Hematopoietic multipotent progenitor cell (in vitro differentiated cells): ENCODE measurements at places on chromosomes 1 and 21. TPM values are rescaled to one million over a fixed set of nuclear protein-coding genes. Genes with fewer than 3 reads are reported as not detected.

Gene G0S2
- 5.1 TPM for total RNA-seq

Gene ZC3H12A
- total RNA-seq = 21.3 TPM

DNA sequence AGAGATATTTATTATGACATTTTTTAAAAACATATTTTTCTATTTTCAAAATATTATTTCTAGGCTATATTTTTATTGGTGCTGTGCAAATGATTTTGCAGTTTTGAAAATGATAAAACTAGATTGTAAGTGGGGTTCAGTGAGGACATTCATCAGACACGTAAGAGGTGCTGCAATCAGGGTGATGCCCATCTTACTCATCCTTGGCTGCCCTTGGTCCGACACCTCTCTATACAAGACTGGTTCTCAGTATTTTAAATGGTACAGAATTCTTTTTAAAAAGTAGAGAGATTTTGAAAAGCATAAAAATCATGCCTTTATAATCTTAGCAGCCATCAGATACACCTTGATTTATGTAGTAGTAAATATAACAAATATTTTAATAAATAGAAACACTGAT lies 24.0 kb downstream of the HENMT1 start:
- no peak for DNase-seq

Gene HEYL
- 1.6 TPM for total RNA-seq

GRCh38 chr1:19828546-19828945 lies 13.5 kb upstream of the RNF186 start:
- DNase-seq = no peak

DNA sequence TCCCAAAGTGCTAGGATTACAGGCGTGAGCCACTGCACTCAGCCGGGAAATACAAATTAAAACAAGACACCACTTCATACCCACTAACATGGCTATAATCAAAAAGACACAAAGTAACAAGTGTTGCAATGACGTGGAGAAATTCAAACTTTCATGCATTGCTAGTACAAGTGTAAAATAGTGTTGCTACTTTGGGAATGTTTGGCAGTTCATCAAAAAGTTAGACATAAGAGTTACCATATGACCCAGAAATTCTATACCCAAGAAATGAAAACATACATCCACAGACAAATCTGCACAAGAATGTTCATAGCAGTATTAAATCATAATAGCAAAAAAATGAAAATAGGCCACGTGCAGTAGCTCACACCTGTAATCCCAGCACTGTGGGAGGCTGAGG lies 16.4 kb downstream of the FOXJ3 start:
- DNase-seq = no peak

Gene OLIG1
- 0.27 TPM for total RNA-seq

GRCh38 chr21:14236180-14236579 lies 20.2 kb downstream of the RBM11 start:
- DNase-seq = no peak

Gene GRIK1
- not detected for total RNA-seq

DNA sequence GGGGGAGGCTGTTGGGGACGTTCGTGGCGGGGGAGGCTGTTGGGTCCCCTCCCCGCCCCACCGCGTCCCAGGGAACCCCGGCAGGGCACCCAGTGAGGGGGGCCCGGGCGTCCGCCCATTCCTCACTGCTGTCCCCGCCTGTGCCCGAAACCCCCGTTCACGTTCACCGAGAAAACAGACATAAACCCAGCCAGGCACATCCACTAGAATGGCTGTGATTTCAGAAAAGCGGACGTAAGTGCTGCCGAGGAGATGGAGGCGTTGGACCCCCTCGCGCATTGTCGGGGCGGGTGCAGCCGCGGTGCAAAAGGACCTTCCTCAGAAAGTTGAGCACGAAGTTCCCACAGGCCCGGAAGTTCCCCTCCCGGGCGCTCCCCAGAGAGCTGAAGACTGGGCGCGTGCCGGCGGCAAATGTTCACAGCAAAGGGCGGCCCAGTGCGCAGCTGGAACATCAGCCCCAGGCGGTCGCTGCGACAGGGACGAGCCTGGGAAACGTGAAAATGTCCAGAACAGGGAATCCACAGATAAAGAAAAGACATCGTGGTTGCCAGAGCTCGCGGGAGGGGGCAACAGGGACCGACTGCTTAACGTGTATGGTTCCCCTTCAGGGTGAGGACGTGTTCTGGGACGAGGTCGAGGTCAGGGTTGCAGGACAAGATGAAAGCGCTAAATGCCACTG lies 18.5 kb upstream of the SAMD11 start:
- DNase-seq = no peak

Gene MYCBP
- total RNA-seq = 8.6 TPM

DNA sequence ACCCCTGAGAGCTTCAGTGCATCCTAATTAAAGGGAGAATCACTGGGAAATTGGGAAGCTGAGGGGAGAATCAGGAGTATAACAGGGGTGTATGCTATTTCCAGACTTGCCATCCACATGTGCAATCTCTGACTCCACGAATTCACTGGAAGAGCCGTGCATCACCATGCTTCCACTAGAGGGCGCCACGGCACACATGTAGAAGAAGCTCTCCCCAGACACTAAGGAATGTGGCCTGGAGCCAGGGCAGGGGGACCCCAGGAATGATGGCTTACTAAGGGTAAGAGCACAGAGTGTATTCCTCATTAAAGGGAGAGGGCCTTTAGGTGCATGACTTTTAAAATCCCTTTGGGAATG lies 81.5 kb downstream of the ABCA4 start:
- DNase-seq = peak; percentile 17

Gene RASAL2
- total RNA-seq = 5.4 TPM

- peak; percentile 24 for DNase-seq
Measured at GRCh38 chr1:207058878-207059867, 6.1 kb downstream of the PFKFB2 start.

DNA sequence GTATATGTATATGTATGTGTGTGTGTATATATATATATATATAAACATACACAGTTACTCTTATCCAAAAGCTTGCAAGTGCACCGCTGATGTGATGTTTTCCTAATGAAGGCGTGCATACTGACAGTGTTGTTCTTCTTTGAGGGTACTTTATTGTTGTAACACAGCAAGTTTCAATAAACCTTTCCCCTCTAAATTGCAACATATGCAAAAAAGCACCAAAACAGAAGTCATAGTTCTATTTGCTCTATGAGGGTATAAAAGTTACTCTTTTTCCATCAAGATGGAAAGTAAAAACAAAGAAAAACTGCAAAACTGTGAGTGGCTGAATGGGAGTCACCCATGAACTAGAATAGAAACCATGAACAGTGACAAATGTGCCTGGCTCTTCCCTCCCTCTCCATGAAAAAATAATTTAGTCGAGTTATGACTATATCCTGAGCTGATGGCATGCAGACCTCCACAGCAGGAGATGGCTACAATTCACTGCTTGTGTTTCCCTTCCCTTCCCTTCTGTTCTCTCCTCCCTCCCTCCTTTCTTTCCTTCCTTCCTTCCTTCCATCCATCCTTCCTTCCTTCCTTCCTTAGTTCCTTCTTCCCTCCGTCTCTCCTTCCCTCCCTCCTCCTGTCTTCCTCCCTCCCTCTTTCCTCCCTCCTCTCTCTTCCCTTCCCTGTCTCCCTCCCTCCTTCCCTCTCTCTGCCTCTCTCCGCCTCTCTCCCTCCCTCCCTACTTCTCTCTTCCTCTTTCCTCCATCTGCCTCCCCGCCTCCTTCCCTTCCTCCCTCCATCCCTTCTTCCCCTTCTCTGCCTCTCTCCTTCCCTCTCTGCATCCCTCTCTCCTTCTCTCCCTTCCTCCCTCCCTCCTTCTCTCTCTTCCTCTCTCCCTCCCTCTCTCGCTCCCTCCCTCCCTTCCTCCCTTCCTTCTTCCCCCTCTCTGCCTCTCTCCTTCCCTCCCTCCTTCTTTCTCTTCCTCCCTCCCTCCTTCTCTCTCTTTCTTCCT lies 220.7 kb upstream of the POU3F1 start:
- DNase-seq = no peak

DNA sequence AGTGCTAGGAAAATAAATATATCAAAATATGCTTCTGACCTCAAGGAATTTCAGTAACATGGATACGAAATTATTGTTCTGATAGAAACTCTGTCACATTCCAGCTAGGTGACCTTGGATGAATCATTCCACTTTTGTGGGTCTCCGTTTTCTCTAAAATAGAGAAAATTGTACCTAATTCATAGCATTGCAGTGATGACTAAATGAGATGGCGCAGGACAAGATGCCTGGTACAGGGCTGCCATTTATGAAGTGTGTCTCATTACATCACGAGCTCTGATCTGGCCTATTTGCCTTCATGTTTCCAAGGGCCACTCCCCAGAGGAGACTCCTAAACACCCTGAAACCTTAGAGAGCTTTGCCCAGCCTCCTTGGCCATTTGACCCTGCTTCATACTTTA lies 480.0 kb upstream of the USP24 start:
- no peak for DNase-seq

DNA sequence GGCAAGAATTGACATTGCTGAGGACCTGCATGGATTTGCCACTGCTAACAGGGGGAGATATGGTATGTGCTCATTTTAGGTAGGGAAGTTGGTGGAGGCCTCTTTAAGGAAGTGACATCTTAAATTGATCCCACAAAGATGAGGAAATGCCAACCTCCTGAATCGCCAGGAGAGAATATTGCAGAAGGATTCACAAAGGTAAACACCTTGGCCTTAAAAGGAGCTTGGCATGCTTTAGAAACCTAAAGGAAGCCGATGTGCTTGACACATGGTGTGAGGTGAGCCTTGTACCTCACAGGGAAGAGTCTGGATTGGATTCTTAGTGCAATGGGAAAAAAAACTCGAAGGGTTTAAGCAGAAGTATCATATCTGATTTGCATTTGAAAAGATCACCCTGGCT lies 470.5 kb upstream of the DAB1 start:
- no peak for DNase-seq

Gene ESPN
- 0.27 TPM for total RNA-seq

GRCh38 chr1:19349999-19350398 lies 37.9 kb downstream of the SLC66A1 start:
- no peak for DNase-seq

- DNase-seq = no peak
Measured at GRCh38 chr1:195328102-195328501, 1280.1 kb downstream of the KCNT2 start.

Gene OR2L13
- 3.8 TPM for total RNA-seq

DNA sequence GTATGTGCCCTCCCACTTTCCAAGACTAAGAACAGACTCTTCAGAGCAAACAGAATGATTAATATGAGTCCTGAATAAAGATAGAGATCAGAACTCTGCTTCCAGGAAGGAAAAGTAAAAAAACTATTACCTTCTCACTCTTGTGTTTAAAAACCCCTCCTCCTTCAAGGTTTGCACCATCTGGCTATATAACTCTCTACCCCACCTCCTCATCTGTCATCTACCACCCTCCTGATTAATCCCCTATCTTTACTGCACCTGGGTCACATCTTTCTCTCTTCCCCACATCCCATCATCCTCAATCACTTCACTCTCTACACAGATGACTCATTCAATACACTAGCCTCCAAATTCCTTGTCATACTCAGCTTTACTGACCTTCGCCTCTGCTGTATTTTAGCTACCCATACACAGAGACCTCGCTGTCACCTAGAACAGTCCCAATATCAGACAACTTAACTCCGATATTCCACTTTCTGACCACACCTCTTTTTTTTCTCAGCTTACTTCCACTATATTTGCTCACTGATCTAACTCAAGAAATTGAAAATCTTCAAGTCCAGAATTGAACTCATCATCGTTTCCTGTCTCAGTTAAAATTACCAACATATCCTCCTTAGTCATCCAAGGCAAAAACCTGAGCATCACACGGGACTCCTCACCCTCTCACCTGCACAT lies 3.7 kb downstream of the SCMH1 start:
- no peak for DNase-seq

DNA sequence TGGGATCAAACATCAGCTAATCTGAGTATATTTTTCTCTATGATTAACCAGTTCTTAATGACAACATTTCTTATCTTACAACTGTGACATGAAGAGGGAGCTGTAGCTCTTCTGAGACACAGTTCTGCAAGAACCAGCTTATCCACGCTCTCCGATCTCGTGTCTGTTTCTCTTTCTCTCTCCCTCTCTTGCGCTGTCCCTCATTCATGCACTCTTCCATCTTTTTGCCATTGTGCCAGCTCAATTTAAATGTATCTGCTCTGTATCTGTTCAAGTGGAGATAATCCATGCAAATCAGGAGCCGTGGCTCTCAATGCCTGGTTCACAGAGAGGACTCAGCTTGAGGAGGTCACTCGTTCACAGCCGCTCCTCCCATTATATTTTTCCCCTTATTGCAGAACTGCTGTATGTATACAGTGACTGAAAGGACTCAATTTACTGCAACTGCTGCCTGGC lies 494.7 kb upstream of the ADGRL2 start:
- DNase-seq = peak; percentile 69

Gene TTLL10
- total RNA-seq = 4.3 TPM
